ENCODE measurements at places on chromosomes 2 and 18. TPM values are rescaled to one million over a fixed set of nuclear protein-coding genes. Genes with fewer than 3 reads are reported as not detected.
A peak's percentile ranks its signal among the peaks of the same experiment; 100 is the strongest.

GRCh38 chr2:173028141-173028540 is 47.5 kb upstream of the MAP3K20 start:
- no peak for DNase-seq

GRCh38 chr18:12516049-12516630 is 108.4 kb downstream of the PRELID3A start:
- no peak for DNase-seq

DNA sequence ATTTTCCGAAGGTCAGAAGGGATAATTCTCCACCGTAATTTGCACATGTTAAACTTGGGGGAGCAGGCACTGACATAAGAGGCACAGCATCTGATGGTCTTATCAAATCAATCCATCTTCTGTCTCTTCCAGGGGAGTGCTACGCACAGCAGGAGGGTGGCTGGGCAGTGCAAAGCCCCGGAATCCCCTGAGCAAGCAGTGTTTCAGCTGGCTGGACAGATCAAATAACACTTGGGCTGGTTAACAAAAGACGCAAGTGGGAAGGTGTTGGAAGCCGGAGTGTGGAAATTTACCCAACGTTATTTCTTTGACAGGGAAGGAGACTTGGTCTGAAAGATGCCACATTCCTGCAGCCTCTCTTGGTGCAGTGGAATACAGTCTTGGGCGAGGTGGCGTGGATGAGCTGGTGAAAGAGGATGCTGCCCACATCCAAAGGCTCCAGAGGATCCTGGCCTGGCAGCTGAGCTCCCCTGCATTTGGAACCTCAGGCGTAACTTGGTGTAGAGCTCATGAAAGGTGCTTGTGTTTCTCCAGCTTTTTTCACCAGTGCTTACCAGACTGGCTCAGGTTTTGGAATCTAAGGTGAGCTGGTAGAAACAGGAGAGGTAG is 103.0 kb downstream of the MAPK4 start:
- no peak for DNase-seq

- DNase-seq: no peak
Measured at GRCh38 chr2:207492461-207492860, 37.3 kb upstream of the CREB1 start.

DNA sequence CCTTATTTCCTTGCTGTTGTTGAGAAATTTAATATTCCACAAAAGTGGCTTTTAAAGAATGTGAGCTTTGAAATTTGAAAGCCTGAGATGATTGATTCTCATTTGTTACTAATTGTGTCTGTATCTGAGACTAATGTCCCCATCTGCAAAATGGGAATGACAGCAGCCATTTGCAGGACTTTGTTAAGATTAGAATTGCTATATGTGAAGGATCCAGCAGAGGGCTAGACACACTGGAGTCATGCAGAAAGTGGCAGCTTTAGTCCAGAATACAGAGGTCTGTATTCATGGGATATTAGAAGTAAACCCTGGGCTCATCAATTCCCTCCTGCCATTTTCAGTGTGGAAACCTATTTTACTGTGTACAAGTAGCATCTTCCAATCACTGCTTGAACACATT is 296.5 kb upstream of the GYPC start:
- no peak for DNase-seq

DNA sequence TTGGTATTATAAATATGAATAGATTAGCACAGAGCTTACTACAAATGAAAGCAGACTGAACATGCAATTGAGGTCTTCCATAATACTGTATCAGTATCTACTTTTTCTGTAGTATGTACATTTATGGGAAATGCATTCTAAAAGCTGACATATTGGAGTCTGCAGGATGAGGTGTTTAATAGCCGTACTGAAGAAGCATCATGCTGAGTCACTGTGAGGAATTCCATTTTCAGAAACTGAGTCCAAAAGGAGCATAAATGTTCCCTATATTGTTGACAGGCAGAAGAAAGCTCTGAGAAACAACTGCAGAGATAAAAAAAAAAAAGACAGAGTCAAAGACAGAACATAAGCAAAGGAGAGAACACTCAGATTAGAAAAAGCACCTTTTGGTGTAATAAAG is 366.7 kb upstream of the SPHKAP start:
- no peak for DNase-seq

DNA sequence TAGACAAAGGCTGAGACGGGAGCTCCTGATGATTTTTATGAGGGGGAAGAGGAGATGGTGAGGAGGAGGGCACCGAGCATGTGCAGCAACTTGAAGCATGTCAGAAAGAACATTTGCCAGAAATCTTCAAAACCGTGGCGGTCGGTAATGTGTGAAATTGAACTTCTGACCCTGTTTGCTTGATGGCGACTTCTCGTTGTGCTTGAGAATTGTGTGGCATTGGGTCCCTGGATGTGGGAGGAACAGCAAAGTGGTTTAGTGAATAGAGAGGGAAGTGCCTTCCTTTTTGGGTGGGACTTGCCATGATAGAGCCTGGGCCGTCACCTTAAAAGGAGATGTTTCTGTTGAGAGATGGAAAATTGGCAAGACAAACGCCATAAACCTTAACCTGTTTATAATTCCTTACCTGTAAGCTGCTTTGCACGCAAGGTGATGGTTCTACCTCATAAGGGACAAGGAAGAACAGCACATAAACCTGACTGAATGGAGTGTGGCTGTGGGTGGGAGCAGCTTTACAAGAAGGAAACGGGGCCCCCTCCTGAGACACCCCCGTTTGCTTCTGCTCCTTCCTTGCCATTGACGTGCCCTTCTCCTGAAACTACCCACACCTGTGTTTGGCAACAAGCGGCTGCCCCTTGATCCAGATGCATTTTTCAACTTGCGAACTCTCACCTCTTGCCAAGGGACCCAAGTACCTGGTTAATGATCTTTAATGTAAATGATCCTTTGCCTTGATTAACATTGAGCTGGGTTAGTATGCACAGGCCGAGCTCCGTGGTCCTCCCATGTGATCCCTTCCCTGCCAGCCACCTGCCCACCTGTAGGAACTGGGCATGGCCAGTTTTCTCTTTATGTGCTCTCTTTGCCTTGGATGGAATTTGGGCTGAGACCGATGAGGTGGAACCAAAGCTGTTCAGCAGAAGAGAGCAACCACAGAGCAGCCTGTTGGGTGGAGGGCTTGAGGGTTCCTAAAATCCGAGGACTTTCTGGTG is 153.2 kb downstream of the NEDD4L start:
- no peak for DNase-seq

DNA sequence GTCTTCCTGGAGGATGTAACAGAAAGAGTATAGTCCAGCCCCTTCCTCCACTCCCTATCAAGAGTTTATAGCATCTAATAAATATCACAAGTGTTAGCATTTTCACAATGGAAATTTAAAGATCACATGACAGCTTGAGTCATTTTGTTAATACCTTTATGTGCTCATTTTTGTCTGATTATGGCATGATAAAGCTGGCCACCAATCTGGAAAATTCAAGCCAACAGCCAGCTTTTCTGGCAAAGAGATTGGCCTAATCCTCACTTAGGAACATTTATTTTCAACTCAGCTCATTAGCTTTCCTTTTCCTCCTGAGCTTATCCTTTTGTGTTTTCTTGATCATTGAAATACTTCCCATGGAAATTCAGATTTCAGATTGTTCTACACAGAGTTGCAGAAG is 262.9 kb upstream of the RBMS1 start:
- no peak for DNase-seq

- DNase-seq: no peak
Measured at GRCh38 chr18:77141401-77142118, 9.0 kb upstream of the MBP start.

DNA sequence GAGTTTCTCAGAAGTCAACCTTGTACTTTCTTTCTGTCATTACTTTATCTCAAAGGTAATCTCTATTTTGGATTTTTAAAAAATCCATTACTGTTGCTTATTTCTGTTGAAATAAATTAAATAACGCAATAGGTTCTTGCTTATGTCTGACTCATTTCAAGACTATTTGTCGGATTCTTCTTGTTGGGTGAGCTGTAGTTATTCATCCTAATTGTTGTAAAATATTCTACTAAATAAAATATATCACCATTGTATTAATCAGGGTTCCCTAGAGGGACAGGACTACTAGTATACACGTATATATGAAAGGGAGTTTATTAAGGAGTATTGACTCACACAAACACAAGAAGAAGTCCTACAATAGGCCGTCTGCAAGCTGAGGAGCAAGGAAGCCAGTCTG is 403.9 kb upstream of the CYRIA start:
- DNase-seq: no peak

- no peak for DNase-seq
Measured at GRCh38 chr18:49572611-49573345, 10.9 kb downstream of the LIPG start.

- DNase-seq: no peak
Measured at GRCh38 chr2:12693509-12693908, 23.2 kb upstream of the TRIB2 start.

GRCh38 chr2:111100087-111100764 is 20.5 kb upstream of the BCL2L11 start:
- no peak for DNase-seq

GRCh38 chr2:220676695-220677094 is 895.4 kb downstream of the EPHA4 start:
- no peak for DNase-seq

- DNase-seq: no peak
Measured at GRCh38 chr18:63205791-63206252, 113.7 kb downstream of the BCL2 start.

DNA sequence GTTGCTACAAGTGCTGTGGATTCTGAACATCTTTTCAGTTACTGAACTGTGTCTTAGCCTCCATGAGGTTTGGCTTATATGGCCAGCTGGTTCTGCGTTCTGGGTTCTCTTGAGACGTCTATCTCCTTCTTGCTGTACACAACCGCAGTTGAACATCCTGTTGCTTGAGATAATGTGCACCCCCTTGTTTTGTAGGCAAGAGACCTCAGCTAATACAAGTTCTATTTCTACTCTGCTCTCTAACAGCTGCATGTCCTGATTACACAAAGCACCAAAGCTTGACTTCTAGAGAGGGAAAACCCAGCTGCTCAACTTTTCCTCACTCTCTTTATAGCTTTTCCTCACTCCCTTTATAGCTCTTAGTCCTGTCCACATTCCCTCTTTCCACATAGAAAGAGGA is 176.0 kb downstream of the LTBP1 start:
- no peak for DNase-seq

- no peak for DNase-seq
Measured at GRCh38 chr2:42781181-42781580, 11.2 kb downstream of the HAAO start.

DNA sequence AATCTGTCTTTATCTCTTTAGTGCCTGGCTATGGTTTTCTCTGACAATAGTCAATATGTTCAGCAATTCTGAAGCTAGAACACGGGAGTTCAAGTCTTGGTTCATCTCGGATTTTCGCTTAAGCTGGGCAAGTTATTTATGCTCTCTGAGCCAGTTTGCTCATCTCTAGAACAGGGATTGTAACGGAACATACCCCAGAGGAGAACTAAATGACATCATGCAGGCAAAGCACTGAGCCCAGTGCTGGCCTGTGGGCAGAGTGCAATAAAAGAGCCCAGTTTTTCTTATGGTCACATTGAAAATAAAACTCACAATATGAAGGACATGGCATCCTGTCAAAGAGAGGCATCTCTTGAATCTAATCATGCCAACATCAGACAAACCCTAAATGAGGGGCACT is 143.9 kb downstream of the ZBTB7C start:
- no peak for DNase-seq

DNA sequence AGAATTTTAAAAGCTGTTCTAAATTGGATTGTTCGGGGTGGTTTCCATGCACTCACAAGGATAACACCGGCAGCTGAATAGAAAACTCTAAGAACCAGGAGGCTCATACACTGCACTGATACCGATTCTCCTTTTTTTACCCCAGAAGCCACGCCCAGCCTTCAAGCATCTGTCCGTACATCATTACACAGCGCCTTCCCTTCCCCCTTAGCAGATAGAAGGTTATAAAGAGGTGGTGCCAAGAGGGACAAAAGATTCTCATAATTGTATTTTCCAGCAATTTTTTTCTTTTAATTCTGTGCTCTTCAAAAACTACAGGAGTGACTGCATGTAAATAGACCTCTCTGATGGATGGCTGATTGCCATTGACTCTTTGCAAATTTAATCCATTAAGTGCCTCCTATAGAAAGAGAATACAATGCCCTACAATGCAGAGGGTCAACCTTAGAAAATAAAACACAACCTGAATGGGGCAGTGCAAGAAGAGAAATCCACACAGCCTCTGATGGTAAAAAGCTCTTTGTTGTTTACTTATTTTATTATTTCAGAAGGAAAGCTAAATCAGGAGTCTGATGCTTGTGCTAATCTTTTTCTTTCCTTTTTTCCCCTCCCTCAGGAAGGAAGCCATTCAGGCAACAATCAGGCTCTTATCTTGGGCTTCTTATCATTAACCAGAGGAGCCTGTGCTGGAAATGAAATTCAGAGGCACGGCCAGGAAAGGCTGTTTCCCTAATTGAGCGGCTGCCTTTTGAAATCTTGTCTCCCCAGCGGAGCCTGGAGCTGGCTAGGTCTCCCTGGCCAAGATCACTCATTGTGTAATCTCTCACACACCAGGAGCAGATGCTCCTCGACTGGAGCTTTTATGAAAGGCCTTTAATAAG is 198.9 kb upstream of the NABP1 start:
- DNase-seq: no peak

- DNase-seq: peak; percentile 53
Measured at GRCh38 chr18:37450434-37451132, 115.0 kb downstream of the CELF4 start.

GRCh38 chr18:48707636-48708296 is 168.9 kb downstream of the CTIF start:
- no peak for DNase-seq

GRCh38 chr2:76450024-76450475 is 739.3 kb upstream of the GCFC2 start:
- DNase-seq: no peak

Gene TEX44
- total RNA-seq: not detected

Gene WDR75
- total RNA-seq: 85.1 TPM

Gene RAX
- total RNA-seq: not detected

Gene DLGAP1
- 7.5 TPM for total RNA-seq

Gene CTLA4
- 0.11 TPM for total RNA-seq

Gene LHCGR
- total RNA-seq: 5.6 TPM

Gene MRO
- 1.2 TPM for total RNA-seq

Gene PSMA8
- not detected for total RNA-seq

Gene SLC14A1
- 102 TPM for total RNA-seq

Data from urinary bladder (tissue), 4 donors.